ENCODE measurements at places on chromosomes 11 and 22.

DNA sequence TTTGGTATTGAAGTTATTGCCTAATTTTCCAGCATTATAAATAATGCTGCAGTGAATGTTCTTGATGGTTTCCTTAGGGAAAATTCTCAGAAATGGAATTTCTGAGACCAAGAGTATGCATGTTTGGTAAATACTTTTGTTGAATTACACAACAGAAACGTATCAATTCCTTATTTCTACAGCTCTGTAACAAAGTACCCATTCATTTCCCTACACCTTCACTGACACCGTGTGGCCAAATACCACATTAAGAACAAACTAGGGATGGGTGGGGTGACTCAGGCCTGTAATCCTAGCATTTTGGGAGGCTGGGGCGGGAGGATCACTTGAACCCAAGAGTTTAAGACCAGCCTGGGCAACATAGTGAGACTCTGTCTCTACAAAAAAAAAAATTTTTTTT lies 21.8 kb downstream of the MCAM start:
- DNase-seq: no peak

DNA sequence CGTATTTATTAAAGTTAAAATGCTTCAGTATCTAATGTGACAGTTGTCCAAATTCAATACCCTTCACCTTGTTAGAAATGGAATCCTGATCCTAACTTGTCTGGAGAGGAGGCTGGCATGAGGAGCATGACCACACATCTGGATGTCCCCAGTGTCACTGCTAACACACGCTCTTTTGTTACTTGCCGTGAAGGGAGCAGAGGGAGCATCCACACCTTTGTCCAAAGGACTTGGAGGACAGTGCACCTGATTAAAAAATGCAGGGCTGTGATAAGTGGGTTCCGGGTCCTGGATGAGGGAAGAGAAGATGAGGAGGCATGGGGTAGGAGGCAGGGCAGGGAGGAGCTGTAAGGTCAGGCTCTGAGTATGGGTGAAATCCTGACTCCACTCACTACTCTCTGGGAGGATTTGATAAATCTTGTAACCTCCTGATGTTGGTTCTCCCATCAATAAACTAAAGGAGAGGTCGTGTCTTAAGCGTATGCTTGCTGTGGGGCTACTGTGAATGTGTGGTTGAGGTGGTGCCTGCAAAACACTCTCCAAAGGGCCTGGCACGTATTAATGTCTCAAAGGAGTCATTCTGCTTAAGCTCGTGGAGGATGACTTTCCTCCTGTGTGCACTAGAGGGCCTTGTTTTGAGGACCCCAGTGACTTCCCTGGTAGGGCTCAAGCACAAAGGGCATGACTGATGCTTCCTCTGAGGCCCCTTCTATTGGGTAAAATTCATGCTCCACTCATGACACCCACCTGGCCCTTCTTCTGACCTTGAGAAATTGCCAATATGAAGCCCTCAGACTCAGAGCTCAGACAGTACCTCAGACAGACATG lies 16.8 kb upstream of the IGLL5 start:
- DNase-seq: no peak

- DNase-seq: no peak
Measured at GRCh38 chr11:3796801-3797328, 489 bp downstream of the NUP98 start.

DNA sequence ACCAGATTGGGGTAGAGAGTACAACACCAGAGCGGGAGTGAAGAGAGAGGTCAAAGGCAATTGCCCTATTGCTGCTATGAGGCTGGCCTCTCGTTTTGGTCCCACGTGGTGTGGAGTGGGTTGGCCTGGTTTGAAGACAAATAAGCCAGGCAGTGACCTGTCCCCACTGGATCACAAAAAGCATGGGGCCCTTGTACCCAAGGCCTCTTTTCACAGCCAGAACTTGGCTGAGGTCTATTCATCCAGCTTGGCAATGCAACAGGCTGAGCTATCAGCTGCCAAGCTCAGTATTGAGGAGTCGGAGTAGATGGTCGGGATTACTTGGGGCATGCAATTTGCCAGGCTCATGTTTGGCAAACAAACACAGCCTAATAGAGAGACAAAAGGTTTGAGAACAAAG lies 19.2 kb upstream of the GALNT18 start:
- no peak for DNase-seq

DNA sequence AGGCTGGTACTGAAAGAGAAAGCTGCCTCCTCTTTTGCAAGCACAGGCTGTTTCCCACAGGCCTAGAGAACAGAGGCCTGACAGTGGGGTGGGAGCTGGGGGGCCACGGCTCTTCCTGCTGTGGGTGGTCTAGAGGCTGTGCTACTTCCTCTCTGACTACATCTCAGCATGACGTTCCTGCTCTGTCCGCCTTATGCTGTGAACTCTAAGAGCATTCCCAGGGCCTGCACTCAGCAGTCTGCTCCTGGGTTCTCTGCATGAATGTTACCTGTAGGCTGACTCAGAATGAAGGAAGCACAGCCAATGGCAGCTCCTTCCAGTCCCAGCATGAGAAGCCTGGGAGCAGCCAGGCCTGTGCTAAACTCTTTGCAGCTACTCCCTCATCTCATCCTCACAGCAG lies 534.3 kb downstream of the NTM start:
- peak; percentile 63 for DNase-seq

GRCh38 chr11:47551086-47551485 lies 1.8 kb downstream of the CELF1 start:
- DNase-seq: peak; percentile 51

GRCh38 chr11:118438314-118438931 lies 2.1 kb downstream of the KMT2A start:
- peak; percentile 71 for DNase-seq

- DNase-seq: peak; percentile 70
Measured at GRCh38 chr22:23204541-23205157, 24.3 kb downstream of the BCR start.

- DNase-seq: peak; percentile 96
Measured at GRCh38 chr22:29994027-29994715, 86.1 kb upstream of the HORMAD2 start.

GRCh38 chr22:50602338-50602700 lies 1.7 kb downstream of the MAPK8IP2 start:
- DNase-seq: no peak

GRCh38 chr11:127057126-127057525 lies 56.6 kb upstream of the KIRREL3 start:
- DNase-seq: no peak

GRCh38 chr11:133950874-133951326 lies 5.9 kb downstream of the IGSF9B start:
- no peak for DNase-seq

DNA sequence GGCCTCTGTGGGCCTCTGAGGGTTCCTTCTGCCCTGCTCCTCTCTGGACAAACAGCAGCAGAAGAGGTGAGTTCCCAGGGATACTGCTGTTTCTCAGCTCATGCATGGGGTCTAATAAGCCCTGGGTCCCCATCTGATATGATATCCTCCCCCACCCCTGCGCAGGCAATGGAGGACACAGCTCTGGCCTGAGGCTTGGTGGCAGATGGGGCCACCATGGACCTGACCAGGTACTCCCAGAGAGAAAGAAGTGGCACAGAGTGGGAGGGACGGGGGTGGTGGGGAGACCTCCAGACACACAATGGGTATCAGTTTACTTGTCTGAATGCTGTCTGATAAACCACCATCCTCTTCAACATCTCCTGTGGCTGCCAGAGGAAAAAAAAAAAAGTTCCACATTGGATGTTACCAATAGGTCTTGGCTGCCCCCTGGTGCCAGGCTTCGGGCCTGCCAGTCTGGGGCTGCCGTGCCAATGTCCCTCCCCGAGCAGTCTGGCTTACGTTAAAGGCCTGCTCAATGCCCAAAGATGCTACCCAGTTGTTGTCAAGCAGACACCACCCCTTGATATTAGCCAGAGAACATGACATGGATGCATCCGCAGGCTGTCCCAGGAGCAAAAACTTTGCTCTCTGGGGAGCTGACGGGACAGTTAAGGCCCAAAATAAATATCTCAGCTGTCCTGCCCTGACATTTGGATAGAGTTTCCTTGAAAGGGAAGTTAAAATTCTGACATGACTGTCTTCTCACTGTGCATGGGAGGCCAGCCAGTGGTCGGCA lies 27.9 kb upstream of the ABCC8 start:
- DNase-seq: peak; percentile 66

DNA sequence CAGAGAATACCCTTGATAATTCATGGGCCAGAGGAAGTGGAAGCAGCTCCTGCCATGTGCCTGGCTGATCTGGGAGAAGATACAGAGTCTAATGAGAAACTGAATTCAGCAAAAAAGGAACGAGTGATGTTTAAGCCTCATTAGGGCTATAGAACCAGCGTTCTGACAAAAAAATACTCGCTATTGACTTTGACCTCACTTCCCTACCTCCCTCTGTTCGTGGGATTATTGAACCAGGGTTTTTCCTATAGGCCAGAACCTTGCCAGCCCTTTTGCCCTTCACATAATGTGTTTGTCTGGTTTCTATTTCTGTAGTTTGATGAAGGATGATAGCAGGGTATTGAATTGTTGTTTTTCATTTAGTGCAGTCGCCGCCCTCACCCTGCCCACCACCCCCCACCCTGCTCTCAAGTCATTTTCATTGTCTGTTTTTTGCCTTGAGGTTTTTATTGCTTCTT lies 7.6 kb upstream of the RBFOX2 start:
- no peak for DNase-seq

DNA sequence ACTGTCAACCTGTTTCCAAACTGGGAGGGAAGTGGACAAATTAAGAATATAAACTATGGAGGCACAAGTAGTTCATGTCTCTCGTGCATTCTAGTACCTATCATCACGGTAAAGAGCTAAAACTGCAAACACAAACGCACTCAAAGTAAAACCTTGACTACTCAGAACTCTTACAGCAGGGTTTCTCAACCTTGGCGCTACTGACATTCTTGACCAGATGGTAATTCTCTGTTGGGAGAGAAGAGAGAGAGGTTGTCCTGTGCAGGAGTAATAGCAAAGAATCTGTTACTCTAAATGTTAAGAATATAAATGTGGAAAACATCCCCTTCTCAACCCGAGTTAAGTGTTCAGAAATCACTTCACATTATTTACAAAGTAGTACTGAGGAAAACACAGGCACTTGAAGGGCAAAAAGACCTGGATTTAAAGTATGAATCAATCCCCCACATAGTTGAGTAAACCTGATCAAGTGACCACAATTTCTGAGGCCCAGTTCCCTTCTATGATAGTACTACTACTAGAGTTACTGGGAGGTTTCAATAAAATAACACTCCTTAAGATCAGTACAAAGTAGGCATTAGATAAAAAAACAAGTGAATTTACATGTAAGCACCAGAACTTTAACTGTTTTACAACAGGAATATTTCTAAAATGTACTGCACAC lies 73.1 kb upstream of the ARHGAP32 start:
- no peak for DNase-seq

- DNase-seq: peak; percentile 86
Measured at GRCh38 chr11:111939836-111940604, 2.9 kb downstream of the DIXDC1 start.

- no peak for DNase-seq
Measured at GRCh38 chr11:74819400-74819799, 70.8 kb downstream of the RNF169 start.

DNA sequence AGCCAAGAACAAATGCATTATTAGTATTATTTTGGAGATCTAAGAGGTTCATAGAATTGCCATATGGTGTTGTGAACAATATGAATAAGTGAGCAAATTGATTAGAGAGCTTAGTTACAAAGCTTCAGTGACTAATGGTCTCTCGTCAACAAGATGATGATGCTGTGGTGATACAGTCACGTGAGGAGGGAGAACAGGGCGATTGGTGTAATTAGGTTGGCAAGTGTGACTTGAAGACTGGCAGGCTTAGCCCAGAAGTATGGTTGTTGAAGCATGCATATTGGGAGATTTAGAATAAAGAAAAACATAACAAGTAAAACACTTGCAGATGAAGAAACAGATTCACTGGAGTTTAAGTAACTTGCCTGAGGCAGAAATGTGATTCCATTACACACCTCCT lies 100.6 kb upstream of the SORL1-AS1 start:
- DNase-seq: no peak

DNA sequence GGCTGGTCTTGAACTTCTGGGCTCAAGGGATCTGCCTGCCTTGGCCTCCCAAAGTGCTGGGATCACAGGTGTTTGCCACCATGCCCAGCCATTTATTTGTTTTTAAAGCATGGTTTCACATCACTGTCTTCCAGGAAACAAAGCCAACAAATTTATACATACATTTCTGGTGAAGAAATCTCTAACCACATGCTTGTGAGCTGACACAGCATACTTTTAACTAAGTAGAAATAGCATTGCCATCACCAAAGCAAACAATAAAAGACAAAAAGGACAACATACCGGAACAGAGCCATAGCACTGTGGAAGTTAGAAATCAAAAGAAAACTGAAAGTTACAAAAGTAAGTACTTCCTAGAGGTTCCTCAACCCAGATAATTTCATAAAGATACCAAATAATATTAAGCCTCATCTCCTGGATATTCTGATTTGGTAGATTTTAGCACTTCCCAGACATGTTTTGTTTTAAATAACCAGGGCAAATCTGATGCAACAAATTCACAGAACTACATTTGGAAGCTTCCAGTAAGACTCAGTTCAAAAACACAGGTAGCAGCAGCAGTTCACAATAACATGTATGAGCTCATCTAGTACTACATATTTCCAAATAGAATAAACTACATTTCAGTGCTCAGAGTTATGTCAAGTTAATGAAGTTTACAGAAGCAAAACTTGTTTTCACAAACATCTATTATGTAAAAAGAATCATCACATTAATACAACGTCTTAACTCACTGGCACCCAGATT lies 70.6 kb downstream of the RRAS2 start:
- DNase-seq: peak; percentile 90

- no peak for DNase-seq
Measured at GRCh38 chr22:27278946-27279345, 522.6 kb downstream of the MN1 start.

- peak; percentile 38 for DNase-seq
Measured at GRCh38 chr22:41925783-41926460, 684 bp downstream of the TNFRSF13C start.

DNA sequence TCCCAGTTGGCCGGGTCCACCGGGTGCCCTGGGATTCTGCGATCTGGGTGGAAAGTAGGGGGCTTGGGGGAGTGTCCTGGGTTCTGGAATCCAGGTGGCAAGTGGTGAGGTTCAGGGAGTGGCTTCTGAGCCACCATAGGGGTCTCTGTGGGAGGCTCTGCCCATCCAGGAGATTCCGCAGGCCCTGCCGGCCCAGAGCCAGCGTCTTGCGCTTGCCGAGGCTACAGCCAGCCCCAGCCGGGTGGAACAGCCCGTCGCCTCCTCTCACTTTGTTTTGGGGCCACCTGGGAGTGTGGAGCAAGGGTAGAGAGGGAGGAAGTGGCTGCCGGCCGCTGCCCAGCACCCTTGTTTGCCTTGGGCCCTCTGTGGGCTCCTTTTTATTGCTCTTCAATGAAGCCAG lies 60.6 kb upstream of the PPP6R3 start:
- DNase-seq: no peak

DNA sequence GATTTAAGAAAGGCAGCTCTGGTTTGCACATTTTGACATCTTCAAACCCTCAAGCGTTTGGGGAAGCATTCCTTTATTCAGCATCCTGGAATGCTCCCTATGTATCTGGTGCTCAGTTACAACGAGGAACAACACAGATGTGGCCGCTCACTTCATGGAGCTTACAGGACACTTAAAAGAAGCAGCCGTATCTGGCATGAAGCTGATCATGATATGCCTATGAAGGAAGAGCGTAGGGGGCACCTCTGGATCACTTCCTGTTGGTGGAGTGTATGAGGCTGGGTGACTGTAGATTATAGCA lies 72.3 kb upstream of the TP53I11 start:
- DNase-seq: no peak

Measured in kidney tubule cell (primary cell).